Thymus (tissue), 14 donors: ENCODE measurements at places on chromosomes 16 and 17. TPM values are rescaled to one million over a fixed set of nuclear protein-coding genes. Genes with fewer than 3 reads are reported as not detected.
A peak's percentile ranks its signal among the peaks of the same experiment; 100 is the strongest.

- no peak overlapping the region for H3K27ac ChIP-seq
- H3K4me3 ChIP-seq = no peak overlapping the region
- H3K27me3 ChIP-seq = no peaks in the 10 kb centered on the region
- no peaks in the 10 kb centered on the region for H3K4me1 ChIP-seq
These were observed 26.4 kb downstream of the PIGL start for GRCh38 chr17:16243385-16243784.

DNA sequence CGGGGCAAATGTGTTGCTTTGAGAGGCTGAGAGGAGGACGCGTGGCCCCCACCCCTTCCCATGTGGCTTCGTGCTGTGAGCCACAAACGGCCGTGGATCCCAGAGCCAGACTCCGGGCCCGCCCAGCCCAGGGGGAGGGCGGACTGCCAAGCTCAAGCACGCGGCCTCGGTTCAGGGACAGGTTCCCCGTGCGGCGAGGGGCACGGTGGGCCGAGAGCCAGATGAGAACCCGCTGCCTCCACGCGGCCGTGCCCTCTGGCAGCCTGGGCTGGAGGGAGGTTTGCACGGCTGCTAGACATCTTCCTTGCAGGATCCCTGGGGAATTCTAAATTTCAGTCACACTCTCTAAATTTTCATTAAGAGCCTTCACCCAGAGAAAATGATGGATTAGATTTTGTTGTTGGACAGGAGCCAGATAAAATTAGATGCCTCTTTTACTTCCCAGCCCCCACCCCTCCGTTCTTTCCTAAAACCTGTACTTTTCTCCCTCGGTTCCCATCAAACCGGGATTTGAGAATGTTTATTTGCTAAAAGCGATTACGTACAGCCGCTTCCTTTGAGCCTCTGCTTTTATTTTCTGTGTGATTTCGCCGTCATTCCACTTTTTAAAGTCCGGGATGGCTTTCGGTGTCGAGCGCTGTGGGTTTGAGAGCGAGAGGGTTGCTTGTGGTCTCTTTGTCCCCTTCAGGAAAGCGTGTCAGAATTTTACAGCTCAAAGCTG, 25.0 kb upstream of the GNG13 start:
- peaks cover 3% of the 10 kb centered on the region for H3K4me1 ChIP-seq
- no peak overlapping the region for H3K27ac ChIP-seq
- H3K4me3 ChIP-seq = no peak overlapping the region
- DNase-seq = no peak

DNA sequence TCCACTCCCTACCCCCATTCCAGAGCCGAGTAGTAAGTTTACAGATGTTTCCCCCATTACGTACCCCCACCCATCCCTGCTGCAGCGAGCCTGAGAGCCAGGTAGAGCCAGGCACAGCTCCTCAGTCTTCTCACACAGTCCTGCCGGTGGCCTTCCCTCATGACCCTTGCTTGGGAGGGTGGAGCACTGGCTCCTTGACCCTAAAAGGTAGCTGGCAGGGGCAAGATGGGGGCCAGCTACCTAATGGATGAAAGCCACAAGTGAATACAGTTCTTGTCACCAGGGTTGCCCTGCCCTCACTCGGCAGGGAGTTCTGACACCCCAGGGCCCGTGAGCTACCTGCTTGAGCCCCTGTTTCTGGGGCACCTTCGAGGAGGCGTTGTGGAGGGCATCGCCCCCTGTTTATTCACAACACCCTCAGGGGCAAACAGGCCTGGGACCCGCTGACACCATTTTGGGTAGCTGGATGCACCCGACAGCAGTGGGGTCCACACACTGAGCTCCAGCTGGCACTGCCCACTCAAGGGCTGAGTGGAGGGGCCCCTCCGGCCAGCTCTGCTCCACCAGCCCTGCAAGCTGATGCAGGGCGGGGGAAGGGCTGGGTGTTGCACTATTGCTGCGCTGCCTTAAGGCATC, 22.2 kb downstream of the ADAM11 start:
- H3K27me3 ChIP-seq = peaks cover 41% of the 10 kb centered on the region
- no peak for DNase-seq
- H3K4me3 ChIP-seq = no peak overlapping the region
- no peaks in the 10 kb centered on the region for H3K36me3 ChIP-seq

DNA sequence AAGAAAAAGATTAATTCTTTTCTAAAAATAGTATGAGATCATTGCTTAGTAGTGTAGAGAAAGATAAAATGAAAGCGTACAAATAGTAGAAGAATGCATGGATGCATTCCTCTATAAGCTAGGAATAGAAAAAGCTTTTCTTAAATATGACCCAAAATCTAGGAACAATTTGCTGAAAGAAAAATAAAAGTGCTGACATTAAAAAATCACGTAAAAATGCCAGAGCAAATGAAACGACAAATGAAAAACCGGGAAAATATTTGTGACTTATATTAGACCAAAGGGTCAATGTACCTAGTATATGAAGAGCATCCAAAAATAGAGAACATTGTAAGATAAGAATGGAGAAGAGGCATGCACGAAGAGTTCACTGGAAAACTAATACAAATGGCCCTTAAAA, 149.5 kb upstream of the MON1B start:
- H3K27ac ChIP-seq = no peak overlapping the region
- H3K27me3 ChIP-seq = no peaks in the 10 kb centered on the region
- no peak for DNase-seq
- H3K4me3 ChIP-seq = no peak overlapping the region
- H3K36me3 ChIP-seq = no peaks in the 10 kb centered on the region

MMP28 gene
- total RNA-seq = 1.1 TPM

DNA sequence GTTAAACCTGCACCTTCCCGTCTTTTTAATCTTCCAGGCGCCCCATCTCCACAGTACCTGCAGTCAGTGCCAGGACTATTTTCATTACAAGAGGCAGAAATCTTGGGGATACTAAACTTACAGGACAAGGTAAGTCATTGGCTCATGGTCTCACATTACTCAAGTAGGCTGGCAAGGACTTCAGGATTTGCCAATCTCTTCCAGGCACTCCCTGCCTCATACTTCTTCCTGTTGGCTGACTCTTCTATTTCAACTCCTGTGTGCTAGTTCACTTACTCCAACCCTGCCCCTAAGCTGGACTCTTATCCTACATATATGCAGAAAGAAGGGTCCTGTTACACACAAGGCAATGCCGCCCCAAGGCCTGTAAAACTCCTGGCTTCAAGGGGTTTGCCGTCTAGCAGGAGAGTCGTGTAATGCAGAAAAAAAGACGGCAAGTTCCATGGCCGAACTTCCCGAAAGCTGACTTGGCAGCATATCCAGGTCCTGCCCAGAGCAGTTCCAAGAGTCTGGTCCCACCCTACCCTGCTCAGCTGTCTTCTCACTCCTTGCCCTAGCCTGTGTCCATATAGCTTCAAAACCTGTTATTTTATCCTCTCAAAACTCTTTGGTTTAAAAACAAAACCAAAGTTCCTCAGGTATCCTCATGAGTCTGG, 14.8 kb downstream of the ERN1 start:
- no peaks in the 10 kb centered on the region for H3K27me3 ChIP-seq
- no peak overlapping the region for H3K4me3 ChIP-seq
- H3K4me1 ChIP-seq = peaks cover 17% of the 10 kb centered on the region

GRAPL gene
- total RNA-seq = 2.7 TPM

GUCY2D gene
- total RNA-seq = 0.05 TPM

MT1A gene
- total RNA-seq = 1.2 TPM

DNA sequence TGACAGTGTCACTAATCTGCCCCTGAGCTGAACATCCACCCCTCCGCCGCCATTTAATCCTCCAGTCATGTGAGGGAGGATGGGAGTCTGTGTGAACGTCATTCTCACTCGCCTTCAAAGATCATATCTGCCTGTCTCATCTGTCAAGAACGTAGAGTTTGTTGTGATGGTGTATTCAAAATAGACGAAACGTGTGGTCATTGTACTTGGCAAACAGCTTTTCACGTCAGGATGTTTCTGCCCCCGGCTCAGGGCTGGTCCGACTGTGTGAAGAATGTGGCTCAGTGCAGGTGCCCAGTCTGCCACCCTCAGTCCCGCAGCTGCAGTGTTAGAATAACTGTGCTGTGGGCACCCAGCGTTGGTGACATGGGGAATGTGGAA, 148.0 kb downstream of the KCNJ12 start:
- no peaks in the 10 kb centered on the region for H3K4me1 ChIP-seq
- DNase-seq = no peak
- H3K4me3 ChIP-seq = no peak overlapping the region
- H3K27ac ChIP-seq = no peak overlapping the region
- H3K27me3 ChIP-seq = no peaks in the 10 kb centered on the region
- no peaks in the 10 kb centered on the region for H3K36me3 ChIP-seq

DNA sequence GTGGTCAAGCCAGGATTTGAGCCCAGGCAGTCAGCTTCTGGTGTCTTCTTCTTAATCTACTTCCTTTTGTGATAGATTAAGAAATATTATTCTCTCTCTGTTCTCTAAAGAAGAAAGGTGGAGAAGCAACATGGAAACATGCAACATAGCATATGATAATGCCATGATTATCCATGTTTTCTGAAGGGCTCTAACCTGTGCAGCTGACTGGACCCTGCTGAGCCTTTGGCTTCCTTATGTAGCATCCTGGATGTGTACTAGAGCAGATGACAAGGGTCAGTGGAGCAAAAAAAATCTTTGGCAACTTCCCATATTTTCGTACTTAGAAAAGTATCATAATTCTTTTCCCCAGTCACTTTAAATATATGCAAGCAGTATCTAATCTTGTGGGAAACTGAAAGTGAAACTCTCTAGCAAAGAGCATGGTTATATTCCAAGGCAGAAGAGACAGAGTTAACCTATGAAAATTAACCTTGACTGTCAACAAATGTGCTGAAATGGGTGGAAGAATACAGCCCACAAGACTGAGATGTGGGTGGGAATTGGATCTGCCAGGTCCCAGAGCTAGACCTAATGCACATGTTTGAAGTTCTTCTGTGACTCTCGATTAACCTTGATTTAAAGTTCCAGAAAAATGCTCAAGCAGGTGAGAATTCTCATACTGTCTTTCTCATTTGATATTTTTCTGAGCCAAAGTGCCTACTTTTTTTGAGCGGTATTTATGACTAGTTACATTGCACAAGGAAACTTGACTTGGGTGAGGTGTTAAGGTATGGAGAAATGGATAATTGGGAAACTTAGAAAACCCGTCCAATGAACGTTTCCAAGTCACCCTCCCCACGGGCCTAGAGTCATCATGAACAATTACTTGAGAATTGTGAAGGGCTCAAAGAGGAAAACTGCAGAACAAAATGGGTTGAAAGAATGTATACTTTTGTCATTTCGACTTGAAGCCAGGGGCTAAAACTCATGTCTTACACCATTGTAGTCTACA, 248.6 kb downstream of the FTO start:
- DNase-seq = peak; percentile 42
- no peaks in the 10 kb centered on the region for H3K36me3 ChIP-seq
- H3K27ac ChIP-seq = no peak overlapping the region
- no peak overlapping the region for H3K4me3 ChIP-seq
- no peaks in the 10 kb centered on the region for H3K27me3 ChIP-seq

DNA sequence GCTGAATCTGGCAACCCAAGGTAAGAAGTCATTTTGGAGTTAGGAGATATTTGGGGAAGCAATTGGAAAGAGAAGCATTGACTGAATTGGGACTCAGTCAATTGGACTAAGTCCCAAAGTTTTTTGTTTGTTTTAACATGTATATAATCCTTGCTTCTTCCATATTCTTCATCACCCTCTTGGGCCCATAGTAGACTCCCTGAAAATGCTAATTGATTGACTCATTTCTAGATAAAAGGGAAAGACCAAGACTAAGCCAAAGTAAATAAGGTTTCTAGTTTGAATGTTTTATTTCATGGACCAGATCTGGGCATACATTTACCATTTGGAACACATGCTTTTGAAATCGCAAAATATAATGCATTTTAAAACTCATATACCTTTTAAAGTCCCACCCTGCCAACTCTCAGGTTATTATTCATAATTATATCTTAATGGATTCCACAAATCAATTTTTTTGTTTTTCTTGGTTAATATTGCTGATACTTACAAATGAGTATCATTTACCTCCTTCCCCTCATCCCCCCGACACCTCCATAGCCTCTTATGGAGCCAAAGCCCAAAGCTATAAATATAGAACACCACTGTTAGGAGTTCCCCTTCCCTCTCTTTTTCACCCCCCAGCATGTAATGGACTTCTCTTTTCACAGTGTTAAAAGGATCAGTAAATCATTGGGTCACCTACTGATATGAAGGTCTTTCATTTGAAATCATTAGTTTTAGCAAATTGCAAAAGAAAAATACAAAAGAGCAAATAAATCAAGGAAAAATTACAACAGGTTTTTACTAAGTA, 674.0 kb upstream of the SOX9 start:
- H3K27ac ChIP-seq = no peak overlapping the region
- H3K36me3 ChIP-seq = no peaks in the 10 kb centered on the region
- H3K4me3 ChIP-seq = no peak overlapping the region
- no peaks in the 10 kb centered on the region for H3K27me3 ChIP-seq
- no peak for DNase-seq

DNA sequence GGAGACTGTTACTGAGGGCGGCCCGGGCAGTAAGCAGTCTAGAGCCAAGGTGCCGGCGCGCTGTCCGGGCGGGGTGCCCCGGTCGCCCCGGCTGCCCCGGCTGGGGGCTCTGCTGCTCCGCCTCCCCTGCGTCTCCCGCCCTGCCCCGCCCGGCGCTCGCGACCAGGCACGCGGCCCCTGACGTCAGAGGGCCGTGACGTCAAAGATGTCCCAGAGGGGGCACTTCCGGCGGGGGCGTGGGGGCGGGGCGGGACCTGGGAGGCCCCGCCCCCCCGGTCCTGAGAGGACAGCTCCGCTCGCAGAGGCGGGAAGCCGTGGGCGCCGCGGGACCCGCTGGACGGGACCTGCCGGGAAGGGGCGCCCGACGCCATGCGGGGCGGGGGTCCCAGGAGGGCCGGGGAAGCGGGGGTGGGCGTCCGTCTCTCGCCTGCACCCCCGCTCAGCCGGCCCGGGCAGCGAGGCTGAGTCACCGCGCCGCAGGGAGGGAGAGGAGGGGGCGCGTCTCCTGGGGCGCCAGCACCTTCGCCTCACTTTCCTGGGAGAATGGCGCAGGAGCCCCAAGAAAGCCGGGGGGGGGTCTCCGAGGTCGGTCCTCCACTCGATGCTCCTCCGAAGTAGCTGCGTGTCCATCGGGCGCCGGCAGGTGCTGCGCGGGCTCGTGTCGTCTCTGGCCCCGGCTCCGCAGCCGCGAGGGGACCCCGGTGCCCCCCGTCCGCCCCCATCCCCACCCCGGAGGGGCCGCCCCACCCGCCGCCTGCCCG, 4.4 kb upstream of the HIC1 start:
- no peaks in the 10 kb centered on the region for H3K36me3 ChIP-seq
- no peak for DNase-seq
- H3K27me3 ChIP-seq = peaks cover 64% of the 10 kb centered on the region
- no peak overlapping the region for H3K27ac ChIP-seq
